ENCODE measurements at places on chromosomes 2 and 18.

DNA sequence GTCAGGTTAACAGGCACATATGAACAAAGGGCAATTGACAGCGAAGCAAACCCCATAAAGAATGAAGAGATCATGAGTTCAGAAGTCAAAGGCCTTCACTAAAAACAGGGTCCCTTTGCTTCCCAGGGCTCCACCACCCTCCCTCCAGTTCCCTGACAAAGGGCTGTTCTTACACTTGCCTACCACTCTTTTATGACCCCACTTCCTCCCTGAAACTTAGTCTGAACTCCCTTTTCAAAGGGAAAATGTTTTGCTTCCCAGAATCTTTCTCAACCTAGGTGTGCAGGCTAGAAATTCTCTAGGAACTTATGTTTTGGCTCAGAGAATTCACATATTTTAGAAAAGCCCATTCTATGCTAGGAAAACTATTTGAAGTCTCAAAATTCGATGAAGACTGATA, 86.0 kb upstream of the ITGA4 start:
- H3K27me3 ChIP-seq: no peaks in the 10 kb centered on the region
- H3K4me1 ChIP-seq: peaks cover 28% of the 10 kb centered on the region
- H3K27ac ChIP-seq: no peak overlapping the region
- H3K36me3 ChIP-seq: no peaks in the 10 kb centered on the region
- no peak for DNase-seq

DNA sequence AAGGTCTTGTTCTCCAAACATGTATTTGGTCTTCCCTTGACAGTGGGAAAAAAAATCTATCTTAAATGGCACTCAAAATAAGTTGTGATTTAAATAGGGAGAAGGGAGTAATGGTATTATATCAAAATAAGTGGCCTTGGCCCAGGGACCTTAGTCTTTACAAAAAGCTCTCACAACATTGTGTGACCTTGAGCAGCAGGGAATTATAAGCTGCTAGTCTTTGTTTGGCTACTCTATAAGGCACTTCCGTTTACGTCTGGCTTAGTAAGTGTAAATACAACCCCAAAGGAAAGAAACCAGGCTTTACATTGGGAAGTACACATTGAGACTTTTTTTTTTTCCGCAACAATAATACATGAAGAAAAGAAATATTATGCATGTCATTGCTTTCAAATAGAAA, 734.0 kb upstream of the LINC00305 start:
- H3K27ac ChIP-seq: no peak overlapping the region
- no peaks in the 10 kb centered on the region for H3K27me3 ChIP-seq
- H3K36me3 ChIP-seq: no peaks in the 10 kb centered on the region
- H3K4me1 ChIP-seq: no peaks in the 10 kb centered on the region
- no peak overlapping the region for H3K4me3 ChIP-seq

- peak; percentile 43 for DNase-seq
- H3K27me3 ChIP-seq: no peaks in the 10 kb centered on the region
- peak overlapping the region; percentile 92 for H3K27ac ChIP-seq
- H3K4me3 ChIP-seq: peak overlapping the region; percentile 87
Measured at GRCh38 chr2:219252570-219252899, 508 bp upstream of the TUBA4B start.

GRCh38 chr2:180306346-180306745, 299.2 kb upstream of the CWC22 start:
- H3K27ac ChIP-seq: no peak overlapping the region
- no peak for DNase-seq
- no peak overlapping the region for H3K4me3 ChIP-seq
- no peaks in the 10 kb centered on the region for H3K4me1 ChIP-seq

DNA sequence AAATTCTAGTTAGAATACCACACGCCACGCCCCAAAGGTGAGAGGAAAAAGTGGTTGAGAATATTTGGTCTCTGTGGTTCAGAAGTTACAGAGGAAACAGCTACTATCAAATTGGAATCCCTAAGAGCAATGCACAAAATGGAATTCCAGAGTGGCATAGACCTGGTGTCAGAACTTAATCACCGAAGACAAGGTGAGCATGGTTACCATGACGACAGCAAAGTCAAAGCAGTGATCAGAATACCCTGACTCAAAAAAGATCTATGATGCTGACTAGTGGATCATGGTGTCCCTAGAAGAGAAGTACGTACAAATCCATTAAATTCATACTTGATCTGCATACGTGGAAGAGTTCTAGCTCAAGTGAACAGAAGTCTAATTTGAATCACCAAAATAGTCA, 14.5 kb downstream of the LRRTM4 start:
- H3K27me3 ChIP-seq: no peaks in the 10 kb centered on the region
- no peak overlapping the region for H3K4me3 ChIP-seq
- DNase-seq: no peak
- H3K27ac ChIP-seq: no peak overlapping the region
- H3K4me1 ChIP-seq: no peaks in the 10 kb centered on the region
- H3K36me3 ChIP-seq: no peaks in the 10 kb centered on the region

GRCh38 chr2:167767830-167768229, 479.6 kb downstream of the STK39 start:
- H3K4me1 ChIP-seq: no peaks in the 10 kb centered on the region
- no peak for DNase-seq
- no peaks in the 10 kb centered on the region for H3K27me3 ChIP-seq
- no peaks in the 10 kb centered on the region for H3K36me3 ChIP-seq

- no peak overlapping the region for H3K4me3 ChIP-seq
- H3K27ac ChIP-seq: no peak overlapping the region
- peaks cover 10% of the 10 kb centered on the region for H3K4me1 ChIP-seq
- no peaks in the 10 kb centered on the region for H3K27me3 ChIP-seq
Measured at GRCh38 chr2:1046067-1046466, 95.4 kb downstream of the SNTG2 start.

- peaks cover 58% of the 10 kb centered on the region for H3K4me1 ChIP-seq
- H3K4me3 ChIP-seq: peak overlapping the region; percentile 93
- peak; percentile 79 for DNase-seq
- H3K27ac ChIP-seq: peak overlapping the region; percentile 98
Measured at GRCh38 chr2:43224131-43224570, 2.3 kb downstream of the ZFP36L2 start.

GRCh38 chr2:122530814-122531213, 775.4 kb downstream of the TSN start:
- no peak for DNase-seq
- no peak overlapping the region for H3K4me3 ChIP-seq
- no peaks in the 10 kb centered on the region for H3K27me3 ChIP-seq
- H3K36me3 ChIP-seq: no peaks in the 10 kb centered on the region
- H3K27ac ChIP-seq: no peak overlapping the region
- H3K4me1 ChIP-seq: no peaks in the 10 kb centered on the region

GRCh38 chr2:105294046-105294445, 35.5 kb downstream of the TGFBRAP1 start:
- DNase-seq: no peak
- no peaks in the 10 kb centered on the region for H3K4me1 ChIP-seq
- H3K4me3 ChIP-seq: no peak overlapping the region
- no peak overlapping the region for H3K27ac ChIP-seq

DNA sequence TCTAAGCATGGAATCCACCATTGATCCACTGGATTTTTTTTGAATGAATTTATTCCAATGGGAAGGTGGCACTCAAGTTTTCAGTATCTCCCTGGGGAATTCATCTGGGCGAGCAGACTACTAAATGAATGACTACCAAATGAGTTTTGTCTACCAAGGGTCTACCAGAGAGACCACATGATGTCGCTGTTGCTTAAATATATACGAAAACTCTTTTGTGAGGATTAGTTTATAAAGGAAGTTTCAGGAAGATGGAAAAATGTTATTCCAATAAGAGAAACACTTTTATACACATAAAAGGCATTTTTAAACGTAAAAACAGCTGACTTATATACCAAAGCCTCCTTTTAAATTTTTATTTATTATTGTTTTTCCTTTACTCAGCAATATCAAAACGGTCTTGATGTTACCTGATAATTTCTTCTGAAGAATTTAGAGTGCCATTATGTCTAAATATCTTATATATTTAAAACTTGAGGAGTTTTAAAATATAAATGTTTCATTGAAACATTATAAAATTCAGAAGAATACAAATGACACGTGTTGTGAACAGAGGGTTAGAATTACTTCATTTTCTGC, 139.7 kb downstream of the HRH4 start:
- H3K4me3 ChIP-seq: no peak overlapping the region
- H3K36me3 ChIP-seq: no peaks in the 10 kb centered on the region
- H3K27me3 ChIP-seq: peaks cover 4% of the 10 kb centered on the region

- no peaks in the 10 kb centered on the region for H3K27me3 ChIP-seq
- no peaks in the 10 kb centered on the region for H3K4me1 ChIP-seq
- no peak overlapping the region for H3K27ac ChIP-seq
- no peak overlapping the region for H3K4me3 ChIP-seq
- no peak for DNase-seq
Measured at GRCh38 chr2:103788389-103788788, 1026.6 kb downstream of the TMEM182 start.

GRCh38 chr2:187408926-187409325, 39.1 kb downstream of the CALCRL start:
- no peak for DNase-seq
- no peaks in the 10 kb centered on the region for H3K4me1 ChIP-seq
- no peak overlapping the region for H3K27ac ChIP-seq
- H3K36me3 ChIP-seq: no peaks in the 10 kb centered on the region
- H3K27me3 ChIP-seq: no peaks in the 10 kb centered on the region

DNA sequence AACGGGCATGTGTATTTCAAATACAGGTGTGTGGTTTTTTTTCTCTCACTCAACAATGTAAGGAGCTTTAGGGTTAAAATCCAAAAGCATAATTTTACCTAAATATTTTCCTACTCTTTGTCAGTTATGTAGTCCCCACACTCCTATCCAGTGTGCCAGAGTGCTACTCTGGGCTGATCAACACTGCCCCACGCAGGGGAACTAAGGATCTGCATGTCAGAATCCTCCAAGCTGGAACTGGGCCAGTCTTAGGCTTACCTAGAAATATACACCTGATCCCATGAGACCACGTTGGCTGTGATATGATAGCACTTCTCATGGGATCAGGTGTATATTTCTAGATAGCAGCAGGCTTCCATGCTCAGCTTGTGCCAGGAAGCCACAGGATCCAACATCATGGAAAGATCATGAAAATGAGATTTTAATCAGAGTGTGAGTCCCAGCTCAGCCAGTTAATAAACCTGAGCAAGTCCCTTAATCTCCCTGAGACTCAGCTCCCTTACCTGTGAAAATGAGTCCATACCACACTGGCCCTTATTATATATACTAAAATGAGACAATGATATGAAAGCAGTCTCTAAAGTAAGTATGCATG, 29.7 kb downstream of the CCDC141 start:
- H3K4me3 ChIP-seq: no peak overlapping the region

- H3K4me3 ChIP-seq: no peak overlapping the region
- H3K27me3 ChIP-seq: no peaks in the 10 kb centered on the region
- H3K27ac ChIP-seq: no peak overlapping the region
- no peaks in the 10 kb centered on the region for H3K36me3 ChIP-seq
- H3K4me1 ChIP-seq: no peaks in the 10 kb centered on the region
Measured at GRCh38 chr2:147543056-147543455, 301.8 kb upstream of the ACVR2A start.

GRCh38 chr2:181850936-181851560, 40.5 kb upstream of the ITPRID2 start:
- H3K27ac ChIP-seq: no peak overlapping the region
- DNase-seq: no peak
- H3K36me3 ChIP-seq: no peaks in the 10 kb centered on the region
- no peaks in the 10 kb centered on the region for H3K27me3 ChIP-seq

DNA sequence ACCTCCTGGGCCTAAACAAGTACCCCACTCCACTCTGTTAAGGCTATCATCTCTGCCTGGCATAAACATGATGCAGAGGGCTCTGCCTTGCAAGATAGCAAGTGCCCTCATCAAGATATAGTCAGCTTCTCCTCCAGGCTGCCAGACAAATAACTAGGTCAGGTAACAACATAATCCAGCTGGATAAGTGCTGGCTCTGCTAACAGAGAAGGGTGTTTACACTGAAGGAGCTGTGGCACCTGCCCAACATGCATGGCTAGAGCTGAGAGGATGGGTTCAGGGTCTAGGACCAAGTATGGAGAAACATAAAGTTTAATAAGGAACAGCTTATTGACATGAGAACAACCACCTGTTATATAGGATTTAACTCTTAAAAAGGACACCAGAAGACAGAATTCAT, 42.8 kb downstream of the DLGAP1 start:
- H3K4me1 ChIP-seq: no peaks in the 10 kb centered on the region
- H3K4me3 ChIP-seq: no peak overlapping the region
- no peaks in the 10 kb centered on the region for H3K36me3 ChIP-seq
- no peak overlapping the region for H3K27ac ChIP-seq
- H3K27me3 ChIP-seq: no peaks in the 10 kb centered on the region
- no peak for DNase-seq

- no peak overlapping the region for H3K4me3 ChIP-seq
- H3K27ac ChIP-seq: no peak overlapping the region
- H3K4me1 ChIP-seq: peaks cover 9% of the 10 kb centered on the region
- no peaks in the 10 kb centered on the region for H3K36me3 ChIP-seq
- no peak for DNase-seq
- H3K27me3 ChIP-seq: no peaks in the 10 kb centered on the region
Measured at GRCh38 chr2:68452158-68452900, 14.8 kb downstream of the FBXO48 start.

GRCh38 chr2:238104691-238105371, 4.7 kb downstream of the ESPNL start:
- no peak overlapping the region for H3K27ac ChIP-seq
- peaks cover 8% of the 10 kb centered on the region for H3K4me1 ChIP-seq
- H3K27me3 ChIP-seq: no peaks in the 10 kb centered on the region
- no peak overlapping the region for H3K4me3 ChIP-seq
- H3K36me3 ChIP-seq: no peaks in the 10 kb centered on the region

GRCh38 chr2:74576863-74577229, 22.3 kb downstream of the DOK1 start:
- peaks cover 30% of the 10 kb centered on the region for H3K4me1 ChIP-seq
- no peak overlapping the region for H3K4me3 ChIP-seq
- peaks cover 5% of the 10 kb centered on the region for H3K27me3 ChIP-seq
- H3K36me3 ChIP-seq: no peaks in the 10 kb centered on the region
- DNase-seq: no peak

DNA sequence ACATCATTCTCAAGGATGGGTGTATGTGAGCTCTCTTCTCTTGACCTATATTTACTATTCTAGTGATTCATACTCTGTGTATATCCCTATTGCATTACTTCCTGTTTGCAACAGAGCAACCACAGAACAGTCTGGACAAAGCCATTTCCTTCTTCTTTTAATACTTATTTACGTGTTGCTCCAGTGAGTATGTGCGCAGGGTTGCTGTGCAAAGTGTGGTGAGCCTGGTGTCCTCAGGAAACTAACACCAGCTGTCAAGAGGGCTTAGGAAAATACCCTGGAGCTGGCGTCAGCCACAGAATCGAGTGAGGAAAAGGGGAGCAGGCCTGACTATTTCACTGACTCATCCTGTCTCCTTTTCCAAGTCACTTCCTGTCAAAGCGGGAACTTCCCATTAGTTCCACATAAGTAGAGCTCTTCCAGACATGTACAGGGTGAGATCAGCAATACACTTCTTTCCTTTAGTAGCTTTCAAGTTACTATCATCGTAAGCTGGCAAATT, 214.1 kb upstream of the COPS8 start:
- H3K4me3 ChIP-seq: no peak overlapping the region
- peaks cover 2% of the 10 kb centered on the region for H3K4me1 ChIP-seq
- H3K27me3 ChIP-seq: no peaks in the 10 kb centered on the region
- H3K27ac ChIP-seq: no peak overlapping the region
- no peaks in the 10 kb centered on the region for H3K36me3 ChIP-seq
- DNase-seq: no peak

- DNase-seq: peak; percentile 44
- H3K27ac ChIP-seq: peak overlapping the region; percentile 76
- no peaks in the 10 kb centered on the region for H3K27me3 ChIP-seq
- peak overlapping the region; percentile 77 for H3K4me3 ChIP-seq
- no peaks in the 10 kb centered on the region for H3K36me3 ChIP-seq
- peaks cover 29% of the 10 kb centered on the region for H3K4me1 ChIP-seq
Measured at GRCh38 chr2:23532391-23533337, 147.7 kb downstream of the KLHL29 start.

GRCh38 chr18:31302991-31303390, 15.0 kb upstream of the DSG1 start:
- H3K27me3 ChIP-seq: no peaks in the 10 kb centered on the region
- no peak for DNase-seq
- no peaks in the 10 kb centered on the region for H3K36me3 ChIP-seq

Measured in activated naive CD8-positive, alpha-beta T cell treated with anti-CD3 and anti-CD28 coated beads, Interleukin-2, amount 50 U/mL, for 24 hours (primary cell).